Ascending aorta (tissue), 2 donors: ENCODE measurements at places on chromosomes 16 and 17.

- no peak for DNase-seq
- no peaks in the 10 kb centered on the region for H3K27me3 ChIP-seq
- H3K4me1 ChIP-seq, result no peaks in the 10 kb centered on the region
- no peak overlapping the region for H3K27ac ChIP-seq
- no peaks in the 10 kb centered on the region for H3K36me3 ChIP-seq
Measured at GRCh38 chr16:51940183-51940582, 606.8 kb downstream of the TOX3 start.

DNA sequence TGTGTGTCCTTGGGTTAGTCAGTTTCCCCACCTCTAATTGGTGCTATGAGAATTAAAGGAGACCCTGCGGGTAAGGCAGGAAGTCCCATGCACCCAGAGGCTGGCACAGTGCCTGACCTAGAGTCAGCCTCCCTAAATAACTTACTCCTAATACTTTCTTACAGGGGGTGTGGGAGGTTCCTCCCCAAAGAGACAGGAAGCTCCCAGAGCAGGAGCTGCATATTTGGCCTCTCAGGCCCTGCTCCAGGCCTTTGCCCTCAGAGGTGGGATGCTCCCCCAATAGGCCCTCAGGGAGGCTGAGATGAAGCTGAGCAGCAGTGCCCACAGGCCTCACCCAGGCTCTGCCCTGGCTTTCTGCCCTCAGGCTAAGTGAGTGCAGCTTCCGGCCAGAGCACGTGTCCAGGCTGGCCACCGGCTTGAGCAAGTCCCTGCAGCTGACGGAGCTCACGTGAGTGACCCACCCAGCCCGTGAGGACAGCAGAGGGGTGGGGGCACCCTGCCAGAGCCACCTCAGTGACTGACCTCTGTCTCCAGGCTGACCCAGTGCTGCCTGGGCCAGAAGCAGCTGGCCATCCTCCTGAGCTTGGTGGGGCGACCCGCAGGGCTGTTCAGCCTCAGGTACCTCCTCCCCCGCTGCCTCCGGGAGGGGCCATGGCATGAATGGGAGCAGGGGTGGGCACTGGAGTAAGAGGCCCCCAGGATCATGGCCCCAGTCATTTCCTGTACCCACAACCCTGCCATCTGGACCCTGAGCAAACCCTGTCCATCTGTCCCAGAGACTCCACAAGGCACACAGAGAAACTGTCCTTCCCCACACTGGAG, 31.1 kb upstream of the CPNE2 start:
- H3K27me3 ChIP-seq, result no peaks in the 10 kb centered on the region
- no peaks in the 10 kb centered on the region for H3K36me3 ChIP-seq

DNA sequence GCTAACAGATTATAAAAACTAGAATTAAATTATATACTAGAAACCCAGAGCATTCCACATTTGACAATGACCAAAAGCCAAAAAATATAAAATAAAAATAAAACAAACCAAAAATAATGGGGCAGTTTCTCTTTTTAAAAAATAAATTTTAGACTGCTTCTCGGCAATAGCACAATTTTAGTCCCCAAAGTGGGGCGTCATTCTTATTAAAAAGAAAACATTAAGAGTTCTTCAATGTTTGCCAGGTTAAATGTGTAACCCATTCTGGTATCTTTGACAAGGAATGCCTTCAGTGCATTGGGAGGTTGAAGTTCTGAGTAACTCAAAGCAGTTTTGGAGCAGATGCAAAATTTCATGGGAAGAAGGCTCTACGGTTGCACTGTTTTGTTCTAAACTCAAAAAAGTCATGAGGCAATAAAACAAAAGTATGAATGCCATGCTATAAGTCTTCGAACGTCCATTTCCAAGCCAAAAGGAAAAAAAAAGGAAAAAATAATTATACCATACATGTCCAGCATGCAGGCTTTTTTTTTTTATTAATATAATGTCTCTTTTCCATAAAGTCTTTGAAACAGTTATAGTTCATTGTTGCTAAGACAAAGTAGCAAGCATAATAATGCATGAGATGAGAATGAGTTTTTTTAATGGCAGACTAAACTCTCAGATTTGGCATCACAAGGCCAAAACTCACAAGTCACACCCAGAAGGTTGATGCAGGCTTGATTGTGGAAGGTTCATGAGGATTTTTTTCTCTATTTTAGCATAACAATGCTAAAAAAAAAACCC, 3.1 kb downstream of the MAF start:
- H3K4me3 ChIP-seq, result peak overlapping the region; percentile 75
- H3K4me1 ChIP-seq, result peaks cover 6% of the 10 kb centered on the region
- H3K27ac ChIP-seq, result no peak overlapping the region
- no peak for DNase-seq

DNA sequence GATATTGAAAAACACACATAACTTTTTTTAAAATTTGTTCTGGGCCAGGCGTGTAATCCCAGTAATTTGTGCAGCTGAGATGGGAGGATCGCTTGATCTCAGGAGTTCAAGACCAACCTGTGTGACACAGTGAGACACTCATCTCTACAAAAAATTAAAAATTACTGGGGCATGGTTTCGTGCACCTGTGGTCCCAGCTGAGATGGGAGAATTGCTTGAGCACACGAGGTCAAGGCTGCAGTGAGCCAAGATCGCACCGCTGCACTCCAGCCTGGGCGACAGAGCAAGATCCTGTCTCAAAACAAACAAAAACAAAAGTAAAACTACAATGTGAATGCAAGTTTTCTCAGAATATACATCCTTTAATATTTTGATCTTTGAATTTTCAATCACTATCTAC, 15.1 kb downstream of the C16orf54 start:
- no peak for DNase-seq
- H3K36me3 ChIP-seq, result no peaks in the 10 kb centered on the region
- H3K4me1 ChIP-seq, result no peaks in the 10 kb centered on the region
- no peak overlapping the region for H3K4me3 ChIP-seq

GRCh38 chr17:17304521-17304985, 1.4 kb downstream of the NT5M start:
- H3K4me3 ChIP-seq, result no peak overlapping the region
- H3K36me3 ChIP-seq, result no peaks in the 10 kb centered on the region
- H3K27ac ChIP-seq, result no peak overlapping the region
- H3K4me1 ChIP-seq, result peaks cover 6% of the 10 kb centered on the region
- DNase-seq, result no peak
- no peaks in the 10 kb centered on the region for H3K27me3 ChIP-seq
